Activated T-helper 1 cell treated with anti-CD3 and anti-CD28 coated beads, Interleukin-12 subunit alpha, Interleukin-12 subunit beta, Interleukin-2, Interleukin-4 antibody, amounts not matched to agents 30 ng/mL and 10 ng/mL and 1 ng/mL, durations not matched to agents 14 hours and 24 hours and 36 hours (primary cell): ENCODE measurements at places on chromosomes 5 and 9. TPM values are rescaled to one million over a fixed set of nuclear protein-coding genes. Genes with fewer than 3 reads are reported as not detected.

- no peaks in the 10 kb centered on the region for H3K27me3 ChIP-seq
- no peak for DNase-seq
- H3K36me3 ChIP-seq, result no peaks in the 10 kb centered on the region
- H3K4me1 ChIP-seq, result no peaks in the 10 kb centered on the region
- no peak overlapping the region for H3K27ac ChIP-seq
- H3K4me3 ChIP-seq, result no peak overlapping the region
These were observed 893.8 kb downstream of the TLE4 start for GRCh38 chr9:80465556-80465955.

The OR13C8 gene
- not detected in 2 replicates for total RNA-seq

The AGTPBP1 gene
- total RNA-seq, result 23.5 and 26.2 TPM in 2 replicates

DNA sequence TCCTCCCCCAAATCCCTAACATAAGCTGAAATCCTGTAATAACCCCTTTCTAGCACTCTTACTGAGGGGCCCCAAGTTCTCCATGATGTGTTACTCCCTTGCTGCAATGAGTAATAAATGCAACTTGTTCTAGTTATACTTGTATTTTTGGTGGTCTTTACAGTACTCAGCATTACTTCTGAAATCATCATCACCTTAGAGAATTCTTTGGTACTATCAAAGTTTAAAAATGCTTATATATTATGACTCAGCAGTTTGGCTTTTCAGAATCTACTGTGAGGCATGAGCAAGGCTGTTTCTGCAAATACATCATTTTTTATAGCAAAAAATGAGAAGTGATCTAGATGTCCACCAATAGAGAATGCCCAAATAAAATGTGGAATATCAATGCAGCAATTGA lies 20.7 kb upstream of the ROPN1L start:
- no peak overlapping the region for H3K4me3 ChIP-seq
- H3K27me3 ChIP-seq, result no peaks in the 10 kb centered on the region
- H3K4me1 ChIP-seq, result peaks cover 20% of the 10 kb centered on the region

GRCh38 chr5:55853041-55853670 lies 2.0 kb downstream of the IL31RA start:
- peaks cover 2% of the 10 kb centered on the region for H3K36me3 ChIP-seq
- peaks cover 78% of the 10 kb centered on the region for H3K4me1 ChIP-seq
- H3K27me3 ChIP-seq, result peaks cover 2% of the 10 kb centered on the region
- no peak for DNase-seq

GRCh38 chr5:104538734-104539133 lies 976.1 kb upstream of the NUDT12 start:
- H3K27ac ChIP-seq, result no peak overlapping the region
- no peak overlapping the region for H3K4me3 ChIP-seq
- no peaks in the 10 kb centered on the region for H3K4me1 ChIP-seq
- H3K27me3 ChIP-seq, result no peaks in the 10 kb centered on the region
- no peak for DNase-seq

- H3K27ac ChIP-seq, result no peak overlapping the region
- peak; percentile 4 for DNase-seq
- no peak overlapping the region for H3K4me3 ChIP-seq
- peaks cover 50% of the 10 kb centered on the region for H3K36me3 ChIP-seq
These were observed 61.1 kb upstream of the SAP30L start for GRCh38 chr5:154384480-154385235.

DNA sequence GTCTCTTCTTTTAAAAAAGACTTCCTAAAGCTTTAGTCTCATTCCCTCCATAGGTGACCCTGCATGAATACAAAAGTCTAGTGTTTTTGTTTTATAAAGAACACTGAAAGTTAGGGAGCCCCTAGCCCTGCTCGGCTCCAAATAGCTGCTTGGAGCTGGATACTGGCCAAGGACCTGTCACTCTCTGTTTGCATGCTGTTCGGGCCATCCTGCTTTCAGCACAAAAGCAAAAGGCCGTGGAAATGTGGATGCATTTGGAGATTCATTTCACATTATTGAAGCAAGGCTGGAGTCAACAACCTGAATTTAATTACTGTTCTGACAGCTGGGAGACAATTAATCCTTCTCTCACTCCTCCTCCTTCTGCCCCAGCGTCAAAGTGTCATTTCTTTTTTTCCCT lies 151.7 kb upstream of the NMUR2 start:
- no peak overlapping the region for H3K4me3 ChIP-seq
- no peak overlapping the region for H3K27ac ChIP-seq
- no peaks in the 10 kb centered on the region for H3K36me3 ChIP-seq
- DNase-seq, result no peak
- no peaks in the 10 kb centered on the region for H3K27me3 ChIP-seq
- H3K4me1 ChIP-seq, result no peaks in the 10 kb centered on the region

- H3K36me3 ChIP-seq, result peaks cover 11% of the 10 kb centered on the region
- no peaks in the 10 kb centered on the region for H3K27me3 ChIP-seq
- H3K4me1 ChIP-seq, result no peaks in the 10 kb centered on the region
These were observed 12.0 kb downstream of the URM1 start for GRCh38 chr9:128383007-128383753.

GRCh38 chr5:120124961-120125360 lies 339.1 kb upstream of the PRR16 start:
- no peaks in the 10 kb centered on the region for H3K36me3 ChIP-seq
- H3K27me3 ChIP-seq, result no peaks in the 10 kb centered on the region
- DNase-seq, result no peak
- no peak overlapping the region for H3K4me3 ChIP-seq
- no peaks in the 10 kb centered on the region for H3K4me1 ChIP-seq
- no peak overlapping the region for H3K27ac ChIP-seq

DNA sequence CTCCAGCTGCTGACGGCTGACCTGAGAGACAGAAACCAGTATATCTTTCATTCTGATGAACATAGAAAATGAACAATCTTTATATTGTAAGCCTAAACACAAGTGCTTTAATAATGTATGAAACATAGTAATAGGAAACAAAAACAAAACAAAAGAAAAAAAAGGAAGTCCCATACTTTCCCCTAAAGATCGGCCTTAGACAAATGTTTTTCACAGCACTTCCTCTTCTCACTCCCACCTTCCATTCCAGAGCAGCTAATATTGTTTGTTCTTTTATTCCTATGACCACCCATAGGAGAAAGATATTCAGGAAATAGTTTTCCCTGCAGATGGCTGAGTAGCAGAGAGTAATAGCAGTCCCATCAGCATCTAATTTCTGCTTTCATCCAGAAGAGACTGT lies 194.4 kb upstream of the SLC27A6 start:
- DNase-seq, result no peak
- no peak overlapping the region for H3K27ac ChIP-seq
- no peak overlapping the region for H3K4me3 ChIP-seq
- no peaks in the 10 kb centered on the region for H3K36me3 ChIP-seq
- H3K4me1 ChIP-seq, result no peaks in the 10 kb centered on the region

DNA sequence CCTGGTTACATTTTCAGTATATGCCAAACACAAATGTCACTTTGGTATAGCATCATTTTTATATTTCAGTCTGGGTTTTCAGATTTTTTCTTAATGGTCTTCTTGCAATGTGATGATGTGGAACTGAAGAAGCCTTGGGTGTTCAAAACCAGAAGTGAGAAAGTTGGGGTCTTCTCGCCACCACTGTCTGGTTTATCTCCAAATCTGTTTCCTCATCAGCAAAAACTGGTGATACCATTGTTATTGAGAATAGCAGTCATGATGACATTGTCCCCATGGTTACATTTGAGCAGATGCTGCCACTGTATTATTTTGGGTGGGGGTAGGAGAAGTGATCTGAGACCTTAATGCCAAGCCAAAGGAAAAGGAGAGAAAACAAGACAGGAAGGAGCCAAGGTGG lies 85.9 kb upstream of the MAP3K1 start:
- H3K27me3 ChIP-seq, result peaks cover 5% of the 10 kb centered on the region
- H3K27ac ChIP-seq, result no peak overlapping the region
- H3K36me3 ChIP-seq, result no peaks in the 10 kb centered on the region
- H3K4me1 ChIP-seq, result no peaks in the 10 kb centered on the region
- no peak for DNase-seq

The BTNL9 gene
- not detected in 2 replicates for total RNA-seq

The SLC36A2 gene
- total RNA-seq, result not detected in 2 replicates

The FOXD4L6 gene
- total RNA-seq, result 0.16 TPM in 1 of 2 replicates, not detected in the other

- H3K4me3 ChIP-seq, result no peak overlapping the region
- peak overlapping the region; percentile 35 for H3K27ac ChIP-seq
- no peaks in the 10 kb centered on the region for H3K36me3 ChIP-seq
- H3K27me3 ChIP-seq, result no peaks in the 10 kb centered on the region
- H3K4me1 ChIP-seq, result peaks cover 28% of the 10 kb centered on the region
These were observed 99.4 kb downstream of the C5orf15 start for GRCh38 chr5:133868946-133869518.

DNA sequence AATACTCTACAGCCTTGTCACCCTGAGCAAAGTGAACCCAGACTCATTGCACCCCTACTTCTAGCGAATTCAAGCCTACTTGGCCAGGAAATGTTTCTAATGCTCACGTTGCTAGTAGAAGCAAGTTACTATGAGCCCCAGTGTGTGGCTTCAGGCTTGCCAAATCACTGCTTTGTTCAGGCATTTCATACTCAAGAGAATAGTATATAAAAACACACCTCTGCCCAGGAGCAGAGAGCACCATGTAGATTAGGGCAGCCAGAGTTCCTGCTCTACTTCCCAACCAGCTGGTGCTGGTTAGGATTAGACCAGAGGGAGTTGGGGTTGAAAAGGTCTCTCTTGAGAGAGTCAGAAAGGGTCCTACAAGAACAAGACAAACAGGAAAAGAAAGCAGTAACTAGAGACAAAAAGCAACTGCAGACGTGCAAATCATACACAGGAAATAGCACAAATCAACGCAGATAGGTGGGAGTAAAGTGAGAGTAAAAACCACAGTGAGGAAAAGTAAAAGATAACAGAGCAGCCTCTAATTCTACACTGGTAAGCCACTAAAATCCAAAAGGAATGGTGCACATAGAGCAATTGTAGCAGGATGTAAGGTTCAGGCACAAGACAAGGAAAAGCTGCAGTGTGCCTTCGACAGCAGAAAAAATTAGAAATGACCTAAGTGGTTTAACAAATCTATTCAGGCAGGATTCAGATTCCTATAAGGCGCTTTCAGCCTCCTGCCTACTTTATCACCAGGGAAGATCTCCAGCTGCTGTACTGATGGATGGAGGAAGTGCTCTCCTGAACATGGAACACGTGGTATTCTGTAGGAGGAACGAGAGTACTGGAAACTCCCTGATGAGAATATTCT lies 49.6 kb upstream of the KIF2A start:
- peaks cover 48% of the 10 kb centered on the region for H3K4me1 ChIP-seq
- no peaks in the 10 kb centered on the region for H3K27me3 ChIP-seq

- no peaks in the 10 kb centered on the region for H3K4me1 ChIP-seq
- peaks cover 1% of the 10 kb centered on the region for H3K36me3 ChIP-seq
- H3K4me3 ChIP-seq, result no peak overlapping the region
- H3K27ac ChIP-seq, result no peak overlapping the region
- no peak for DNase-seq
- no peaks in the 10 kb centered on the region for H3K27me3 ChIP-seq
These were observed 116.4 kb downstream of the TTLL11 start for GRCh38 chr9:121976751-121977150.

- H3K27me3 ChIP-seq, result peaks cover 23% of the 10 kb centered on the region
- H3K27ac ChIP-seq, result no peak overlapping the region
- H3K4me1 ChIP-seq, result peaks cover 9% of the 10 kb centered on the region
- H3K4me3 ChIP-seq, result no peak overlapping the region
- H3K36me3 ChIP-seq, result peaks cover 1% of the 10 kb centered on the region
- no peak for DNase-seq
These were observed 169.6 kb upstream of the PITX1 start for GRCh38 chr5:135203593-135204036.

The MOB3B gene
- total RNA-seq, result 0.17 and 0.26 TPM in 2 replicates

- no peak overlapping the region for H3K27ac ChIP-seq
- no peaks in the 10 kb centered on the region for H3K27me3 ChIP-seq
- no peaks in the 10 kb centered on the region for H3K36me3 ChIP-seq
- no peak for DNase-seq
- no peaks in the 10 kb centered on the region for H3K4me1 ChIP-seq
- H3K4me3 ChIP-seq, result no peak overlapping the region
These were observed 90.9 kb upstream of the BOD1 start for GRCh38 chr5:173707392-173707791.

DNA sequence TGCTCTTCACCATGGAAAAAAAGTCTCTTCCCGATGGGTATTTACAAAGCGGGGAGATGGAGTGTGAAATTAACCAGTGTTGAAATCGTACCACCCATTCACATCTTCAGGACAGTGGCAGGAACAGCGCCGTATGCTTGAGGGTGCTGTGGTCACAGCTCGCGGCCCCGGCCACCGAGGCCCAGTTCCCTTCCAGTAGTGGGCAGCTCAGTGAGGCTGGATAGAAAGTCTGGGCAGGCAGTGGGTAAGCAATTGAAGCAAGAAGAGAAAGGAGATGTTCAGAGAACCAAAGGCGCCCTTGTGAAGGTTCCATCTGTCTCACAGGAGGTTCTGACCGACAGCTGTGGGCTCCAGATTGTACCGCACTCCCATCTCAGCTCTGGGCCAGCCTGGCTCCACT lies 59.1 kb downstream of the SECISBP2 start:
- DNase-seq, result no peak
- H3K36me3 ChIP-seq, result peaks cover 60% of the 10 kb centered on the region
- H3K27me3 ChIP-seq, result no peaks in the 10 kb centered on the region
- H3K4me1 ChIP-seq, result peaks cover 57% of the 10 kb centered on the region

- H3K4me1 ChIP-seq, result peaks cover 86% of the 10 kb centered on the region
- H3K27me3 ChIP-seq, result peaks cover 3% of the 10 kb centered on the region
- peaks cover 40% of the 10 kb centered on the region for H3K36me3 ChIP-seq
- H3K4me3 ChIP-seq, result peak overlapping the region; percentile 78
These were observed 2.7 kb downstream of the CSF2 start for GRCh38 chr5:132076202-132076830.

- no peaks in the 10 kb centered on the region for H3K27me3 ChIP-seq
- DNase-seq, result no peak
- no peak overlapping the region for H3K4me3 ChIP-seq
- H3K36me3 ChIP-seq, result no peaks in the 10 kb centered on the region
- H3K27ac ChIP-seq, result no peak overlapping the region
- H3K4me1 ChIP-seq, result no peaks in the 10 kb centered on the region
These were observed 71.7 kb downstream of the ADAMTS2 start for GRCh38 chr5:179273441-179274145.

- no peaks in the 10 kb centered on the region for H3K27me3 ChIP-seq
- H3K27ac ChIP-seq, result no peak overlapping the region
- no peaks in the 10 kb centered on the region for H3K4me1 ChIP-seq
- H3K4me3 ChIP-seq, result no peak overlapping the region
These were observed 1293.9 kb upstream of the CDH6 start for GRCh38 chr5:29899583-29899982.

- DNase-seq, result peak; percentile 44
- H3K4me3 ChIP-seq, result peak overlapping the region; percentile 48
- peaks cover 37% of the 10 kb centered on the region for H3K36me3 ChIP-seq
- peak overlapping the region; percentile 97 for H3K27ac ChIP-seq
- peaks cover 72% of the 10 kb centered on the region for H3K4me1 ChIP-seq
- no peaks in the 10 kb centered on the region for H3K27me3 ChIP-seq
These were observed 32.6 kb downstream of the FNBP1 start for GRCh38 chr9:130010151-130010988.

DNA sequence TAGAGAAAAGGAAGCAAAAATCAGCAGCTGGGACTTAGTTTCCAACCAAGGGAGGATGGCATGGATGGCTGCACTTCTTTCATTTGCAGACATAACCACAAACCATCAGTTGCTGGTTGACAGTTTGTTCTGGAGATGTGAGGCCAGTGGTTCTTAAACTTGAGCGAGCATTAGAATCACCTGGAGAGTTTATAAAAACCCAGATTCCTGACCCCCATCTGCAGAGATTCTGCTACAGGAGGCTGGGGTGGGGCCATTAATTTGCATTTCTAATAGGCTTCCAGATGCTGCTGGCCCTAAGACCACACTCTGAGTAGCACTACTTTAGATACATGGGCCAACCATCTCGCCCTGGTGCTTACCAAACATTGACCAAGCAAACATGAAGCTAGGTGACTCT lies 60.8 kb downstream of the MARCHF3 start:
- H3K27me3 ChIP-seq, result no peaks in the 10 kb centered on the region
- no peak overlapping the region for H3K4me3 ChIP-seq
- peaks cover 32% of the 10 kb centered on the region for H3K4me1 ChIP-seq
- DNase-seq, result no peak

- no peaks in the 10 kb centered on the region for H3K27me3 ChIP-seq
- H3K4me3 ChIP-seq, result no peak overlapping the region
- H3K27ac ChIP-seq, result no peak overlapping the region
- H3K36me3 ChIP-seq, result peaks cover 47% of the 10 kb centered on the region
- peaks cover 8% of the 10 kb centered on the region for H3K4me1 ChIP-seq
These were observed 55.0 kb downstream of the PUM3 start for GRCh38 chr9:2788919-2789318.
